Inflammatory macrophage treated with lipopolysaccharide for 4 hours (primary cell): ENCODE measurements at places on chromosomes 7 and 10.

DNA sequence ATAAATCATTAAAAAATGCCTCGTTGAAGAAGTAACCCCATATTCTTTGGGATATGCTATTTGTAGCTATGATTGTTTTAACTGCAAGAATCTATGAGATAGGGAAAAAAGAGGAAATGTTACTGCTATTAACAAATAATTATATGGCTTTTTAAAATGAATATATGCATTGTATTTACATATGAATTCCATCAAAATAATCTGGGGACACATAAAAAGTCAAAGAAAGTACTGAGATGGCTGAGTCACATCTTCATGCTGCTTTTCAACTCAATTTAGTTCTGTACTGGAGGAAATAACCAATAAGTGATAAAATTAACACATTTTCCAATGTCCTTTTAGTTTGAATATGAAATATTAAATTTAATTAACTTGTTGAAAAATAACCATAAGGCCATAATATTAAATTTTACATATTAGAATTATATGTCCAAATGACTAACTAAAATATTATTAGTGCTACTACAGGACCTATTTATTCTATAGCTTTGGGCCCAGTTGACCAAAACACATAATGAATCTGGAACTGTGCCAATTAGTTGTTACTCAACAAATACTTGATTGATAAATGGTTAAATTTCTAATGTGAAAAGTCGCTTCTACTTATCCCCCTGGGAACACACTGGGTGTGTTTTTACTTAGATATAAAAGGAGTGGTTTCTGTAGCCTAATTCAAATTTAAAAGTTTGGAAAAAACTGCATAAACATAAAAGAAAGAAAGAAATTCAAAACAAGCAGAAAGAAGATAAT is 214.6 kb upstream of the PFKP start:
- no peak for DNase-seq

- no peak for DNase-seq
Measured at GRCh38 chr7:131225619-131226513, 101.8 kb upstream of the MKLN1 start.

- peak; percentile 98 for DNase-seq
Measured at GRCh38 chr10:112949875-112950507, at the start of gene TCF7L2. Gene TCF7L2, plus strand, starts transcription at chr10:112950247. Its CDS starts 510 bp downstream, at chr10:112950757.

DNA sequence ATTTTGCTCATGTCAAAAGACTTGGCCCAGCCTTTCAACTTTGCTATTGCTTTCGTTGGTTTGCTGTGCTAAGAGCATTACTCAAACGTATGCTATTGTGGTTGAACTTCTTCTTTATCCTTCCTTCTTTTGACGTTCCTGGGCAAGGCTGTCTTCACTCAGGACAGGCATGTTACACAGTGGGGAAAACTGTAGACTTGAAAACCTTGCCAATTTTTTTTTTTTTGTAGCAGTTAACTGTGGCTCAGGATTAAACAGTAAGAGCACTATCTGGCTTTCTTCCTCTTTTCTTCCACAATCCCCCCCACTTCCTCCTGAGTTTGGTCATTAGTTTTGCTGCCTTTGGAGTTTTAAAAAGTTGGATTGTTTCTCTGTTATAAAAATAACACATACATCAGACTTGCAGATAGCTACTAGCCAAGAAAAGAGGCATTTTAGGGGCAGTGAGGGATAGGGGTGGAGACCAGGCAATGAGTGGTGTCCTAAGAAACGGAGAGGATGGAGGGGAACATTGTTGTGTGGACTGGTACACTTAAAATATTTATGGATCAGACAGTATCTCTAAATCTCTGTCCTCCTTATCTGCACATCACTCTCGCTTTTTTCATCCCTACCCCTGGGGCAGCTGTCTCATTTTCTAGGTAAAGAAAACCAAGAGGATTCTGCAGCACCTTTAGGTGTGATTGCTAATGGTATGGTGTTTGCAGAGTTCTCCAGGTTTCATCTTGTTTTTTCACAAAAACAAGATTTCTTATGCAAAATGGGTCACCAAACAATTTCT is 181.7 kb downstream of the LRMDA start:
- peak; percentile 90 for DNase-seq

DNA sequence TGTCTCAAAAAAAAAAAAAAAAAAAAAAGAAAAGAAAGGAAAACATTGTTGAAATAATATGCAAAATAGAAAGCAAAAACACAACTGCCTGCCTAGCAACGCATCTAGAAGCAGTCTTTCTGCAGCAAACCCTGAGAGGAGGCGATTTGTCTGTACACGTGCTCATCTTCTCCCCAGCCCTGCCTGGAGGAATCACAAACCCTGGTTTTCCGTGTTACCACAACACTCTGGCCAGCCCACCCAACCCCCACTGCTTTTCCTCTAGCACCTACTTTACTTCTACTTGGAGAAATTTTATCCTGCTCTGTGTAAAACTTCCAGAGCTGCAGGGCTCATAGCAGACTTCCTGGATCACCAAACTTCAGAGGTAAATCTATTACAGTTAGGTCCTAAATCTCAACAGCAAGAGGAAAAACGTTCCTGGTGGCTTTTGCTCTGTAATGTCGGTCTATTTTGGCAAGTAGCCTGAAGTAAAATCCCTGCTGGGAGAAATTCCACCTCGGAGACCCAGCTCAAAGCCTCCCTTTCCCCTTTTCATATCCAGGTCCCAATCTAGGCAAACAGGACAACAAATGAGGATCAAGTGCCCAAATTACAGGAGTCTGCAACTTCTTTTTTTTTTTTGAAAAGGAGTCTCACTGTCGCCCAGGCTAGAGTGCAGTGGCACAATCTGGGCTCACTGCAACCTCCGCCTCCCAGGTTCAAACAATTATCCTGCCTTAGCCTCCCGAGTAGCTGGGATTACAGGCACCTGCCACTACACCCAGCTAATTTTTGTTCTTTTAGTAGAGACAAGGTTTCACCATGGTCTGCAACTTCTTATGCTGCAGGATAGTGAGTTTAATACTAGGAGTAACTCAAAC is 91.6 kb downstream of the DNMBP start:
- no peak for DNase-seq

- no peak for DNase-seq
Measured at GRCh38 chr7:93592588-93593266, 18.2 kb upstream of the CALCR start.

GRCh38 chr7:34900891-34901513 is 136.3 kb downstream of the DPY19L1 start:
- no peak for DNase-seq

DNA sequence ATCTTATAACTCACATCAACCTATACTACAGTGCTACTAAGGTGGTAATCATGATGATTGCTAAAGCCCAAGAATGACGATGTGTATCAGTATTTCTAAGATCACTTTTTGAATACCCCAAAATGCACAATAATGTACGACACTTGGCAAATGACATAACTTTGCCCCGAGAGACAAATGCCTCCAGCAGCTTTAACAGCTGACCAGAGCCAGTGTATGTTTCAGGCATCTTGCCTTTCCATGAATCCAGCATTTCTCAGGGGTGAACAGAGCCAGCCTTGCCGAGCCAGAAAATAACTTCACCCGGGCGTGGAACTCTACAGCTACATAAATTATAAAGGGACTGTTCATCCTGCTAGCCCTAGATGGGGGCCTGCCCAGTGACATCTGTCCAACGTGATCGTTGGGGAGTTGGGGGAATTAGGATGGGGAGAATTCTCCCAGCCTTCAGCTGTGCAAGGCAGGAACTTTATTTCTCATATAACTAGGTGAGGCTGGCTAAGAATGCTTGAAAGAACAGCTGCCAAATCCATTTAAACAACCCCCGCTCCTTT is 1.8 kb downstream of the IGFBP3 start:
- no peak for DNase-seq

GRCh38 chr10:13808556-13809391 is 222.0 kb downstream of the PRPF18 start:
- no peak for DNase-seq

- no peak for DNase-seq
Measured at GRCh38 chr10:63268149-63268797, 135.1 kb downstream of the NRBF2 start.

GRCh38 chr10:123720536-123720935 is 54.4 kb downstream of the GPR26 start:
- no peak for DNase-seq

- DNase-seq = peak; percentile 16
Measured at GRCh38 chr10:114482480-114483304, 78.4 kb upstream of the AFAP1L2 start.

- peak; percentile 70 for DNase-seq
Measured at GRCh38 chr10:75532253-75532924, 101.0 kb downstream of the LRMDA start.

GRCh38 chr7:114759347-114760062 is 162.4 kb upstream of the MDFIC start:
- DNase-seq = no peak

- no peak for DNase-seq
Measured at GRCh38 chr10:28949005-28950004, 272.0 kb downstream of the BAMBI start.

DNA sequence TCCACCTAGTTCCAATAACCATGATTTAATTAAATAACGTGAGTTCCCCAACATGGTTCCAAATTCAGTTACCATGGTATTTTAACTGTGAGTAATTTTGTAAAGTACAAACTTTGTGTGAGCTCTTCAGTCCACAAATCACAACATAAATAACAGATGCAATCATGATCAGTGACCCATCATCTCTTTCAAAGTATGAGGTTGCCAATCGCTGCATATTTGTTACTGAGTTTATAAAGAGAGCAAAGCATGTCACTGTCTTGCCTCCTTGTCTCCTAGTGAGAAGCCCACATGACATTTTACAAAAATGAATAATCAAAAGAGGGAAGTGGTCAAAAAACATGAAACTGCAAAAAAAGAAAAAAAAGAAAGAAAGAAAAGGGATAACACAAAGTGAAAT is 69.1 kb upstream of the PDSS1 start:
- peak; percentile 51 for DNase-seq

DNA sequence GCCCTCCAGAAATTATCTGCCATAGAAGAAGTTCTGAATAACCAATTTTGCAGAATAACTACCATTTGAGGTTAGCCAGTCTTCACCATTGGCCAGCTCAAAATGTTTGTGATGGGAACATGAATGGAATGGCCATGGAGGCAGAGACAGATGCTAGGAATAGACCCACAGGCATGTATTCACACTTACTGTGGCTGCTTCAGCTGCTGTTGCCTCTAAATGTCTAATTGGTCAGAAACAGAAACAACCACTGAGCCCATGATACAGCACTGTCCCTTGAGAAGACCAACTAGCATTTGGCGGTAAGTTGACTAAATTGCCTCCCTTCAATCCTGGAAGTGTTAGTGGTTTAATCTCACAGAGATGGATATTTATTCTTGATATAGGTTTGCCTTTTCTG is 38.6 kb upstream of the TAS2R16 start:
- DNase-seq = no peak

DNA sequence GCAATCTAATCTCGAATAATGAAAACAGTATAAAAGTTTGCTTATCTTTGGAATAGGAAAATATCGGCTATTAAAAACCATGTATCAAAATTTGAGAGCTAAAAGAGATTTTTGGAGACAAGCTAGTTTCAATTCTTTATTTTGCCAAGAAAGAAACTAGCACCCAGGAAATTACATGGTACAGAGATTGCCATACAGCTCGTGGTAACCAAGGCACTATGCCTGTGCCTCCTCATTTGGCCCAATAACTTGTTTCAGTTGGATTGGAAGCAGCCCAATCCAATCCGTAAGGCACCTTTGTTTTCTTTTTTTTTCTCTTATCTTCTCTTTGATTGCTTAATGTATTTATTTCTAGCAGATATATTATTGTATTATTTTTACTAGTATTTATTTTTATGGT is 55.0 kb downstream of the GNAI1 start:
- DNase-seq = no peak
